DMS153 (cell line): ENCODE measurements at places on chromosomes 7 and 10.

GRCh38 chr7:105295596-105296352 is 92.9 kb downstream of the SRPK2 start:
- no peak for DNase-seq

DNA sequence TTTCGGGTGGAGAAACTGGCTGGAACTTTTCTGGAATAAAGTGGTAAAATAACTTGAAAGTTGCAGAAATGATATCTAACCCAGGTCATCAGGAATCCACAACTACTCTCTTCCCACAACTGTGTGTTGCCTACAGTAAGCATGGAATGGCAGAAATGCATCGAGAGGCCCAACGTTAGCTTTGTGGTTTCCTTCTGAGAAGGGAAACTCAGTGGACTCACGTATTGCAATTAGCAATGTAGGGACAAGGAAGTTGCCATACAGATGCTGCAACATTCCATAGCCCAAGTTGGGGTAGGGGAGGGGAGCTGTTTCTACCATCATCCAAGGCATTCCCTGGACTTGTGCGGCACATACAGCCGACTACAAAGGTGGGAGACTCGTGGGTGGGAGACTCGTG is 1.9 kb downstream of the PON1 start:
- no peak for DNase-seq

DNA sequence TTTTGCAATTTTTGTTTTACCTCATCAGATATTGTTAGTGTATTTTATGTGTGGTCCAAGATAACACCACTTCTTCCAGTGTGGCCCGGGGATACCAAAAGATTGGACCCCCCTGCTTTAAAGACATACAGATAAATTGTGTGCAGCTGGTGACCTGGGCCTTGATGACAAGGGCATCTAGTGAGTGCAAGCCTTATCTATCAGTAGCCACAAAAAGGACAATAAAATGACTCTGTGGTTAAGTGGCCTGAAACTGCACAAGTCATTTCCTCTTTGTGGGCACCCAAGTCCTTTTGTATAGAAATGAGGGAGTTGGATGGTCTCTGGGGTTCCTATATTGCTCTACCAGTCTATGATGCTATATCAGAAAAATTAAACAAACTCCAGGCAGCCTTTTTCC is 98.1 kb downstream of the PARD3 start:
- DNase-seq, result no peak

GRCh38 chr7:90747516-90747915 is 151.4 kb downstream of the CDK14 start:
- DNase-seq, result no peak
